ENCODE measurements at places on chromosomes 12 and 14. TPM values are rescaled to one million over a fixed set of nuclear protein-coding genes. Genes with fewer than 3 reads are reported as not detected.

GRCh38 chr12:67925077-67925476 is 64.2 kb upstream of the IFNG-AS1 start:
- no peak for DNase-seq

DNA sequence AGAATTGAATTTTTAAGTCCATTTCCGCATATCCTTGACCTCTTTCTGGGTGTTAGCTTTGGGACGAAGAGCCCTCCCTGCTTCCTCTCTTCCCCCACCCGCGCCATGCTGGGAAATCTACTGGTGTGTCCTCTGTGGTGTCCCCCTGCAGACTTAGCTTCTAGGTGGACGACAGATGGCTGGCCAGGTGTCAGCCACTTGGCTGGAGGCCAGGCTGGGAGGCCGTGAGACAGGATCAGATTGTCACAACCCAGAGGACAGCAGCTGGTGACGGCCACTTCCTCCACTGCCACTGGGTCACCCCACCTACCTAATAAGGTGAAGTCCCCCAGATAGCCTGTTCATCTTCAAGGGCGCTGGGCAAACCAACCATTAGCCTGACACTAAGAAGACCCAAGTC is 13.3 kb upstream of the DTX1 start:
- no peak for DNase-seq

- DNase-seq: no peak
Observed at GRCh38 chr12:56437430-56438176, 11.6 kb downstream of the TIMELESS start.

GRCh38 chr12:30169839-30170591 is 386.3 kb upstream of the TMTC1 start:
- DNase-seq: no peak

GRCh38 chr14:20631880-20632389 is 9.6 kb downstream of the OR6S1 start:
- DNase-seq: peak; percentile 71

DNA sequence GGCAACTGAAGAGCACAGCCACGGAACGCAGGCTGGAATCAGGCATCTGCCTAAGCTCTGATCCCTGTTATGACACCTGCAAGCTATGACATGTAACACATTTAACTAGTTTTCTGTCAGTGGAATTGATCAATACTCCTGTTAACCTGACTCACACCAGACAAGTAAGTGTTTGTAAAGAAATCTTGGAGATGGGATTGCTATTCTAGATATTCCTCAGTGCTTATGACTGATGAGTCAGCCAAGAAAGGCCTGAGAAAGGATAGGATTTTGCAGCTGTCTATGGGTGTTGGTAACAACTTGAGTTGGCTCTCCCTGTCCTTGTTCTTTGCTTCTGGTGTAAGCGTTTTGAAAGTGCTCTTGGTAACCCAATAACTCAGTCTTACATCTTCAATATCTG is 110.5 kb downstream of the GPR135 start:
- DNase-seq: peak; percentile 66

DNA sequence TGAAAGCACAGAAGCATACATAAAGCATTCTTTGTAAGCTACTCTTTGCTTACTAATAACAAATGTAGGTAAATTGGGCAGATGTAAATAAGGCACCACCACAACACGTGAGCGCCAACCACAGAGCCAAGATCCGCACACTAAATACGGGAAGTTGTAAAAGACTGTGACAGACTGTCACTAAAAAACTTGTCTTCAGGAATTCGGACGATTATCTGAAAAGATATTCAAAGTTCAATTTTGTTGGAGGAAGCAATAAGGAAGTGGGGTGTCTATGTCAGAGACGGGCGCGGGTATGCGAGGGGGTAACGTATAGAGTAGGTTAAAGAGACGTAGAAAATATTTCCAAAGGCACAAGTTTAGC is 1.5 kb upstream of the HSP90B1 start:
- peak; percentile 58 for DNase-seq

DNA sequence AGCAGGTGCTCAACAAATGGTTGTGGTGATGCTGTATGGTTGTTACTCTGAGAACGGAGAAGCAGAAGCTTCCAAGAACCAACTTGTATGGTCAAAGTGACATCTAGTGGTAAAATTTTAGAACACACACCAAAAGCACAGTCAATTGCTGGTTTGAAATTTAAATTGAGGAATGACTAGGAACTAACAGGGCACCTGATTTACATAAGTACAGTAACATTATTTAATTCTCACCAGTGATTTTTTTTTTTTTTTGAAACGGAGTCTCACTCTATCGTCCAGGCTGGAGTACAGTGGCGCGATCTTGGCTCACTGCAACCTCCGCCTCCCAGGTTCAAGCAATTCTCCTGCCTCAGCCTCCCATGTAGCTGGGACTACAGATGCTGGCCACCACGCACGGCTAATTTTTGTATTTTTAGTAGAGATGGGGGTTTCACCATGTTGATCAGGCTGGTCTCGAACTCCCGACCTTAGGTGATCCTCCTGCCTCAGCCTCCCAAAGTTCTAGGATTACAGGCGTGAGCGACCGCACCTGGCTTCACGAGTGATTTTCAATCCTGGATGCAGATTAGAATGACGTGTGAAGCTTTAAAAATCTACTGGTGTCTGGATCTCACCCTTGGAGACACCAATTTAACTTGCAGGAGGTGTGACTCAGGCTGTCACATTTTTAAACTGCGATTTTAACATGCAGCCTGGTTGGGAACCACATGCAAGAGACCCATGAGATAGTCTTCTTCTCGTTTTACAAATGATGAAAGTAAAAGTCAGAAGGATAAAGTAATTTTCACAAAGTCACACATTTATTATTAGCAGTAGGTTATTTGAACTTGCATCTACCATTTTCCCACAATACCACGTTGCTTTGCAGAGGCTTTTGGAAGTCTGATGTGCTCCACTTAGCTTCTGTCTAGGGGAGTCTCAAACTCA is 14.1 kb upstream of the NUMB start:
- DNase-seq: peak; percentile 86

DNA sequence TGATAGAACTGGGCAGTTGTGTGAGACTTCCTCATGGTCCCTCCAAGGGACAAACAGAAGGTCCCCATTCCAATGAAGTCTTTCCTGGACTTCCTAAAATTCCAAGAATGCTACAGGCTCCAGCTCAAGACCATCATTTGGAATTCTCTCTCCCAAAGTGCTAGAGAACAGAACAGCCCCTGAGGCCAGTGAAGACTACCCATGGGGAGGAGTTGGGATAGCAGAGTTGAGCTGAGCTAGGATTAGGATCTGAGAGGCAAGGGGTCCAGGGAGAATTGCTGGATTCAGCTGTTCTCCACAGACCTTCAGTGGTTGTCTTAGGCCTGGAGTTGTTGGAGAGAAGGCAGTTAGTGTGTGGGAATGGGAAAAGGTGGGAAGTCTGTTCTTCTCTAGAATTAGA is 10.8 kb downstream of the KRT1 start:
- no peak for DNase-seq

GRCh38 chr12:110256780-110257431 is 24.1 kb upstream of the ATP2A2 start:
- DNase-seq: peak; percentile 66

- DNase-seq: no peak
Observed at GRCh38 chr14:89750281-89750755, 204.2 kb downstream of the EFCAB11 start.

GRCh38 chr14:64391113-64391725 is 3.1 kb downstream of the MTHFD1 start:
- DNase-seq: no peak

DNA sequence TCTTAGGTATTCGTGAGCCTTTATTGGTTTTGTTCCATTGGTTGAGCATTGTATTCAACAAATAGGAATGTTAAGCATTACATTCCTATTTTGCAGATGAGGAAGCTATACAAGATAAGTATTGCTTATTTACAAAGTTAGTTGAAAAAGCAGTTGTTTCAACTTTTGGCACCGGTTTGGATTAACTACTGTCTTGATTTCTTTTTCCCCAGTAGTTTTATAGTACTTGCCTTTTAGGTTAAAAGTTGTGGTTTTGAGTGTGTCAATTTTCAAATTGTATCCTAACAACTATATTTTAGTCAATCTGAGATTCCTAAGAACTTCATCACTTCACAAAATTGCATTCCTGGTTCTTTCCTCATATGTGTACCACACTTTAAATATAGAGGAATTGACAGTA is 23.8 kb upstream of the MBIP start:
- no peak for DNase-seq

DNA sequence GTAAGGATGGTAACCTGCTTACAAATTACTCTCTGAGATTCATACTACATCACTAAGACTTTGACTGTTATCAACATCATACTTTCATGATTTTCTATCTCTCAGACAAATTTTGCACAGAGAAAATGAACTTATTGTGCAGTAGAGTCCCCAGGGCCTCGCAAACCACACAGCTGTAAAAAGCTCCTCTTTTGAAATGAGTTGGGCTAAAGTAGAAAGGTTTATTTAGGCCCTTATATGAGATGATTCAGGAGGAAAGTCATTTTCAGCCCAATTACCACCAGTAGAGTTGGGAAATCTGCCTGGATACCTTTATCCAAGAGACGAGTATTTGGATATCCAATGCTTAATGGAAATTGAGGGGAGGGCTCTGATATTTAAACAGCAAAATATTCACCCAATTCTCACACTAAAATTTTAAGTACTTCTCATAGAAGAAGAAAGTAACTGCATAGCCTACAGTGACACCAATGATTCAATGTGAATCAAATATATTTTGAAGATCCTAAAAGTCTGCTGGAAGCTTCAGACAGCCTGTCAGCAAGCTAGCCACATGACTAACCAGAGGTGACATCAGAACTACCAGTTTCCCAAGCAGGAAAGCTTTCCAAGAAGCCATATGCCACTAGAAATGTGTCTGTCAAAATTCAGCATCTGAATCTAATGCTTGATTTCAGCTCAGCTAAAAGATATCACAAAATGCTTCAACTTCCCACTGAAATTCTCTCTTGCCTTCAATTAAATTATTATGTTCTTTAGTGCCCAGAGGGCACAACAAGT is 190.1 kb upstream of the SYT1 start:
- peak; percentile 4 for DNase-seq

- DNase-seq: peak; percentile 81
Observed at GRCh38 chr14:81435391-81436295, 35.5 kb upstream of the STON2 start.

GRCh38 chr14:64637735-64638473 is 66.3 kb upstream of the PLEKHG3 start:
- no peak for DNase-seq

GRCh38 chr14:33938131-33938949 is 12.5 kb downstream of the EGLN3 start:
- peak; percentile 71 for DNase-seq

- peak; percentile 48 for DNase-seq
Observed at GRCh38 chr12:45762185-45763110, 32.9 kb downstream of the ARID2 start.

GRCh38 chr12:62601765-62602164 is 135.1 kb downstream of the MON2 start:
- DNase-seq: peak; percentile 39

GRCh38 chr12:106643000-106643399 is 60.2 kb downstream of the RFX4 start:
- DNase-seq: no peak

DNA sequence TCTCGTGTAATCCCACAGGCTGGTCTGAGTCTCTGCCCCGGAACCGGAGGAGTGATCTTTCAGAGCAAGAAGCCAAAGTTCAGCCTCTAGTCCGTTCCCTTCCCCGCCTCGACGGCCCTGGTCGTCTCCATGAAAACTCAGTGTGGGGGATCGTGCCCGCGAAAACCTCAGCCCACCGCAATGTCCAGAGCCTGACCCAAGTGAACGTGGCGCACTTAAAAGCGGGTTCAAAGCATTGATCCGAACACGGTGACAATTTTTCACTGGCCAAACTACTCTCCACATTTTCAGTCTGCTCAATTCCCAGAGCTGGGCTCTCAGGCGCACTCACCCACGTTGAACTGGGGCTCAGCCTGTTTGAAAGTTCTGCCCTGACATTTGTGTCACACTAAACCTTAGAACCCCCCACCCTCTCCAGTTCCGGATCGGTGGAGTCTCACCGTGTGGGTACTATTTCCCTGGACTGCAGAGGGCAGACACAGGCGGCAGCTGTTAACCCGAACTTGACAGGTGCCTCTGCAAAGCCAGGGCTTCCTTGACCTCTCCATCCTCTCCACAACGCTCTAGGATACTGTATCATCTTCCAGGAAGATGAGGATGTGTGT is 886 bp upstream of the PRICKLE1 start:
- peak; percentile 63 for DNase-seq

DNA sequence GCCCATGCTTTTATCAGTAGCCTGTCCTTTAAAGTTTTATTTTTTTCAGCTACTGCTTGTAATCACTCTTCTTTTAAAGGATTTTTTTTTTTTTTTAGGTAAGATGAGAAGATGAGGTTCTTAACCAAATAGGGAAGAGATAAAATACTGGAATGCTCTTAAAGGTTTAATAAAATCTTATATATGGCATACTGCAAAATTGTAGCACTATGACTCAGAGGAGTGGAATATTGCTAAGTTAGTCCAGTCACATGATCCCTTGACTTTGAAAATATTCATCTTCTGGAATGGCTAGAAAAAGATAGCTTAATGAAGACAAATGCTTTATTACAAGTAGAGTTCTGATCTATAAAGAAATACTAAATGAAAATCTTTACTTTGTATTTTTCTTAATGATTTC is 116.6 kb downstream of the NAV3 start:
- no peak for DNase-seq

GRCh38 chr14:43161477-43161876 is 1345.6 kb downstream of the FSCB start:
- DNase-seq: no peak

DNA sequence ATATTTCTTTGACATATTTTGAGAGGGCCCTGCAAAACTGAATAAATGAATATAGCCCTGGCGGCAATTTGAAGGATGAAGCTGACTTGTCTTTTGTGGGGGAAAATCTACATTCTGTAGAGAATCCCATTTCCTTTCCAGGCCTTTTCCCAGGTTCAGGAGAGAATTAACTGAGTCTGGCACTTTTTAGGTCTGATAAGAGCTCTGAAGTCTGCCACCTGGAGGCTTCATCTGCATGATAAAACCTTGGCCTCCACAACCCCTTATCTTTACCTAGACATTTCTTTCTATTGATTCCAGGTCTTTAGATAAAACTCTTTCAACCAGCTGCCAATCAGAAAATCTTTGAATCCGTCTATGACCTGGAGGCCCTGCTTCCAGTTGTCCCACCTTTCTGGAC is 299.4 kb downstream of the ETNK1 start:
- DNase-seq: no peak

- DNase-seq: peak; percentile 83
Observed at GRCh38 chr12:4909734-4910501, at the start of gene KCNA1. Gene KCNA1 (plus strand): TSS chr12:4909905. CDS start chr12:4911379, 1,474 bp downstream.

- peak; percentile 68 for DNase-seq
Observed at GRCh38 chr14:35339761-35340406, 47.7 kb downstream of the PSMA6 start.

The GZMB gene
- total RNA-seq: 0.22 TPM

The CABP1 gene
- 2.3 TPM for total RNA-seq

The LRRIQ1 gene
- 0.53 TPM for total RNA-seq

The ETFBKMT gene
- total RNA-seq: 3.9 TPM

The ARG2 gene
- total RNA-seq: 1.0 TPM

The ACTR10 gene
- total RNA-seq: 67.7 TPM

The ZFYVE26 gene
- 12.9 TPM for total RNA-seq

The SLC24A4 gene
- 1.8 TPM for total RNA-seq

The GARIN6 gene
- total RNA-seq: not detected

The SCN8A gene
- 0.35 TPM for total RNA-seq

The PLBD1 gene
- 23.2 TPM for total RNA-seq

The C12orf54 gene
- 0.31 TPM for total RNA-seq

The DTX1 gene
- 2.2 TPM for total RNA-seq

The TNFAIP2 gene
- total RNA-seq: 46.3 TPM

The OR4K13 gene
- total RNA-seq: not detected

All from muscle of leg (tissue), 16 donors.